Smooth muscle cell of the pulmonary artery (primary cell): ENCODE measurements at places on chromosomes 3 and 15. TPM values are rescaled to one million over a fixed set of nuclear protein-coding genes. Genes with fewer than 3 reads are reported as not detected.

Gene CCR8
- not detected in 2 replicates for total RNA-seq

Gene IL16
- total RNA-seq: 0.20 and 0.65 TPM in 2 replicates

Gene GOLGA6L7
- total RNA-seq: not detected in 2 replicates

Gene ERC2
- 0.07 and 0.10 TPM in 2 replicates for total RNA-seq

Gene ADAMTS17
- 4.8 and 6.6 TPM in 2 replicates for total RNA-seq

Gene TUBGCP5
- 20.4 and 25.1 TPM in 2 replicates for total RNA-seq

Gene LRRC31
- not detected in 2 replicates for total RNA-seq

Gene SCN5A
- 0.23 and 0.72 TPM in 2 replicates for total RNA-seq

Gene CYP1A1
- total RNA-seq: 0.40 and 1.2 TPM in 2 replicates

Gene TGM4
- not detected in 2 replicates for total RNA-seq

Gene GRK7
- total RNA-seq: not detected in 2 replicates

Gene LRRC15
- 3.8 and 4.2 TPM in 2 replicates for total RNA-seq

Gene TRH
- 0.10 and 0.20 TPM in 2 replicates for total RNA-seq

Gene NSMCE3
- 7.8 and 8.3 TPM in 2 replicates for total RNA-seq

Gene RLBP1
- not detected in 2 replicates for total RNA-seq

Gene CHRNA7
- 0.43 and 1.2 TPM in 2 replicates for total RNA-seq

Gene CLDN11
- total RNA-seq: 50.9 and 183 TPM in 2 replicates
